Activated CD4-positive, alpha-beta T cell treated with anti-CD3 and anti-CD28 coated beads, Interleukin-2, amount 10 ng/mL, durations not matched to agents 7 days and 5 days (primary cell): ENCODE measurements at places on chromosomes 3 and 15. TPM values are rescaled to one million over a fixed set of nuclear protein-coding genes. Genes with fewer than 3 reads are reported as not detected.

The NEK10 gene
- total RNA-seq: 0.79 TPM

The LRRC2 gene
- total RNA-seq: 0.27 TPM

The FAM174B gene
- 4.8 TPM for total RNA-seq

The ANKUB1 gene
- total RNA-seq: not detected

The CCR1 gene
- 6.6 TPM for total RNA-seq

GRCh38 chr15:69114331-69114928 is 46.0 kb upstream of the GLCE start:
- no peak for DNase-seq
- peaks cover 26% of the 10 kb centered on the region for H3K27me3 ChIP-seq
- H3K36me3 ChIP-seq: no peaks in the 10 kb centered on the region
- H3K4me3 ChIP-seq: no peak overlapping the region
- H3K27ac ChIP-seq: no peak overlapping the region

- no peak overlapping the region for H3K4me3 ChIP-seq
- no peaks in the 10 kb centered on the region for H3K4me1 ChIP-seq
- no peaks in the 10 kb centered on the region for H3K36me3 ChIP-seq
- H3K27ac ChIP-seq: no peak overlapping the region
Observed at GRCh38 chr15:84942456-84942855, 39.2 kb upstream of the PDE8A start.

- H3K4me1 ChIP-seq: no peaks in the 10 kb centered on the region
- peaks cover 17% of the 10 kb centered on the region for H3K27me3 ChIP-seq
- no peak for DNase-seq
- no peaks in the 10 kb centered on the region for H3K36me3 ChIP-seq
- no peak overlapping the region for H3K27ac ChIP-seq
- H3K4me3 ChIP-seq: no peak overlapping the region
Observed at GRCh38 chr15:98536976-98537375, 111.4 kb upstream of the IGF1R start.

GRCh38 chr3:188680189-188680588 is 491.6 kb upstream of the TPRG1 start:
- peaks cover 2% of the 10 kb centered on the region for H3K36me3 ChIP-seq
- DNase-seq: no peak
- H3K27ac ChIP-seq: no peak overlapping the region

GRCh38 chr3:131114256-131114655 is 87.6 kb downstream of the NEK11 start:
- H3K36me3 ChIP-seq: no peaks in the 10 kb centered on the region
- no peaks in the 10 kb centered on the region for H3K4me1 ChIP-seq
- H3K4me3 ChIP-seq: no peak overlapping the region
- peaks cover 3% of the 10 kb centered on the region for H3K27me3 ChIP-seq
